ENCODE measurements at places on chromosomes 3 and 15.
A peak's percentile ranks its signal among the peaks of the same experiment; 100 is the strongest.

DNA sequence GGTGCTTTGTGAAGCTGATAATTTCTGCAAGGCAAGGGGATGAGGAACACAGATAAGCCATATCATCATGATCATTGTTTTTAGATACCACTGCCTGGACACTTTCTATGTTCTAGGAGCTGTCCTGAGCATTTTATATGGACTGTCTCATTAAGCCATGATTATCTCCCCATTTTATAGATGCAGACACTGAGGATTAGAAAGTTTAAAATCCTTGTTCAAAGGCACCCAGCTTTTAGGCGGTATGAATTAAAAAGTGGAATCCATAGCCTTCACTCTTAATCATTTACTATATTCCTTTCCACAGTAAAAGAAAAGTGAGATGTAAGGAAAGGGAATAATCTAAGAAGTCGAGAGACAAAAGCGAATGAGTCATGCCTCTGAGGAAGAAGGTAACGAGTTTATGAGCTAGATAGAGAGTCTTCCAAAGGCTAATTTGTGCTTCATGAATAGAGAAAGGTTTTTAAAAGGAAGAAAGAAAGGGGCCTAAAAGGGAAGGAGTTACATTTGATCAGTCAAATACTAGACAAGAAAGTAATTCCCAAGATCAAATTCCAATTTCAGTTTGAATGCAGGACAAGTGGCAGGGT lies 856.0 kb downstream of the FHIT start:
- DNase-seq, result no peak

GRCh38 chr15:31102039-31102321 lies 455 bp upstream of the TRPM1 start:
- no peak for DNase-seq

GRCh38 chr15:50098545-50098944 lies 20.5 kb downstream of the ATP8B4 start:
- no peak for DNase-seq

- DNase-seq, result no peak
These were observed 86.7 kb upstream of the LIMD1 start for GRCh38 chr3:45507820-45508317.

GRCh38 chr3:112568642-112569041 lies 6.8 kb downstream of the SLC35A5 start:
- no peak for DNase-seq

DNA sequence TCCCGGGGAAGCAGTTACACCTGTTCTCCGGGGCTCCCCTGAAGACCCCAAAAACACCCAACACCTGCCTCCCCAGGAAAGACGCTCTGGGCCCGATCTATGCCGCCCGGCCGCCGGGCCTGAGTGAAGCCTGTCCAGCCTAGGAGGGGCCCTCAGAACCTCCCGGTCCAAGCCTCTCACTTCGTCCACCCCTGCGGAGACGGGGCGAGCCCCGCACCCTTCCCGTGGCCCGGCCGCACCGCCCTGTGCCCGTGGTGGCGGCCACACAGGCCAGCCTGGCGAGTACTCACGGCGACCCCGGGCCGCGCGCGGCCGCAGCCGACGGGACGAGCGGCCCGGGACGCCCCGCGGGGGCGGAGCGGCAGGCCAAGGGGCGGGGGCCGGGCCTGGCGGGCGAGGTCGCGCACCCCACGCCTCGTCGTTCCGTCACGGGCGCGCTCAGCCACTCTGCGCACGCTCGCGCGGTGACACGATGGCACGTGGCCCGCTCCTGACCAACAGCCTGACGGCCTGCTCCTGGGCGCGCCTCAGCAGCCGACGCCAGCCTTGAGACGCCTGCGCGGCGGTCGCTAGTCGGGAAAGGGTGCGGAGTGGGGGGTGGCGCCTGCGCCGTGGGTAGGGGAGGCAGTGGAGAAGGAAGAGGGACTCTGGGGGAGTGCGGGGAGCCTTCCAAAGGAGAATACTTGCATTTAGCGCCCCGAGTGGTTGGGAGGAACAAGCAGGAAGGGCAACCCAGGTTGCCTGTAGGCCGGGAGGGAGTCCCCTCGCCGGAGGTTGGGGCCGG lies at the start of gene PARP6:
Gene PARP6, minus strand, starts transcription at position 342 of the 784 bp plus-strand sequence. CDS start 5,077 bp downstream, outside the sequence.
- DNase-seq, result peak; percentile 99

DNA sequence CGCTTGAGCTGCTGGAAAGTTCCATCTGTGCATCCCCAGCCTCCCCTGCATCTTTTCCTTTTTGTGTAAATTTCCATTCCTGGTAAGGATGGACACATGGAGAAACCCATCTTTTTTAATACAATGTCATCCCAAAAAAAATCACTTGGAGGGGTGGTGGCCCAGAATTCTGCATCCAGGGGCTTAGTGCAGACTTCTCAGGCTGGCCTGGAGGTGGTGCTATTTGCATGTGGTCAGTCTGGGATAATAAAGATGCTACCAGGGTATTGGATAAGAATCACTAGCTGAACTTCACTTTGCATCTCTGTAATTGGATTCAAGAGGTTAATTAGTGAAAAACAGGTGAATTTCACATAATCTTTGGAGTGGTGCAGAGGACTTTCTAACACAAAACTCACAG lies 1.8 kb upstream of the ZSCAN2 start:
- peak; percentile 44 for DNase-seq

DNA sequence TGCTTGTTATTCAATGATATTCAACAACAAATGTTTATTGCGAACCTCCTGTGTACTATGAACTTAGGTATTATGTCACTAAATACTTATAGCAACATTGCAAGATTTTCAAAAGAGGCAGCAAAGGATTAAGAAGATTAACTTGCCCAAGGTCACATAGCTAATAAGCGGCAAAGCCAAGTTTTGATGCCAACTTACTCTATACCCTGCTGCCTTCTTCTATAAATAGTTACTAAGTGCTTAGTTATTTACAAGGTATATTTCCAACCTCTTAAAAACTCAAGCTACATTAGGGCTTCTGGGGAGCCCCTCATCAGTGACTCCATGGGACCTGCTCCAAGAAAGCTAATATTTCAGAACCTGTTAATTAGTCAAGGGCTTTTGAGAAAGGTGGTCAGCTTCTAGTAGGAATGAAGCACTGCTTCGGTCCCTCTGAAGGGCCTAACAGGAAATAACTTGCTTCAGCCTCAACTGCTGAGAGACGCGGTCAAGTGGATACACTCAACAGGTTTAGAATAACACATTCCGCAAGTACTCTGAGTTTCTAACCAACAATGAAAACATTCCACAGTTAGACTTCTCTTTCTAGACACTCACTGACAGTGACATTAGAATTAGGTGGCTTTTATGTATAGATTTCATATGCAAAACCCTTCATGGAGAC lies 125.5 kb downstream of the DGKG start:
- no peak for DNase-seq

- no peak for DNase-seq
These were observed at the start of gene ATP8B4 for GRCh38 chr15:50119063-50120040. Gene ATP8B4 (minus strand): TSS chr15:50119233. CDS start chr15:50106966, 12,267 bp downstream.

- DNase-seq, result no peak
These were observed 76.2 kb downstream of the NFKBIZ start for GRCh38 chr3:101925564-101925963.

GRCh38 chr15:55088207-55088606 lies 108.5 kb downstream of the RSL24D1 start:
- DNase-seq, result no peak

DNA sequence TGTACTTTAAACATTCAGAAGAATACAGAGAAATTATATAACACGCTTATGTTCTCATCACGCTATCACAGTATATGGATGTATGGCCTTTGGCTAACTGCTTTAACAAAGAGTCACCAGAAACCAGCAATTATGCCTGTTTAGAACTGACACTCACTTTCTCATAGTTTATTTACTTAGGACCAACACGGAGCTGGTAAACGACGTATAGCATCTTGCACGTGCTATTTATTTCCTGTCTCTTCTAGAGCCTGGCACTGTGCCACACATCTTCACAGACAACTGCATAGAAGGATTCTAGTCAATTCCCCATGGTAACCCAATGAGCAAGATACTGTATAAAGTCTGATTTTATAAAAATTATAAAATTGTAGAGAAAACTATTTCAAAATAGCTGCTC lies 43.6 kb downstream of the TBC1D2B start:
- DNase-seq, result no peak

- peak; percentile 78 for DNase-seq
These were observed 63.8 kb downstream of the ATP1B3 start for GRCh38 chr3:141940194-141940776.

- DNase-seq, result no peak
These were observed 833 bp downstream of the MAN2A2 start for GRCh38 chr15:90903733-90904536.

- no peak for DNase-seq
These were observed 184.1 kb upstream of the RASGRP1 start for GRCh38 chr15:38748710-38749109.

GRCh38 chr3:16089521-16089920 lies 85.0 kb upstream of the GALNT15 start:
- DNase-seq, result no peak

DNA sequence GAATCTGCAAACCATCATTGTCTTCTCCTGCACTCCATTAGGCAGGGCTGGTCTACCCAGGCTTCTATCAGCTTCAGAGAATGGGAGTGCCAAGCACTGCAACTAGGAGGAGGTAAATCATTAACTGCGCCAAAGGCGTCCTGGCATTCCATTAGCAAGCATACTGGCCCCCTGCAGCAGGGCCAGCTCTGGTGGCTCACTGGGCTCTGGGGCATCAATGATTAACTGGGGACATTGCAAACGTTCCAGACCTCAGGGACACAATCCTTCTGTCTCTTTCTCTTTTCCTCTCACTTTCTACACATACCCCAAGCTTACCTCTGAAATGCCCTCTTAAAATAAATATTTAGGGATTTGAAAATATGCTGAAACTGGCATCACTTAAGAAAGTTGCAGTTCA lies 129.0 kb downstream of the MYLK start:
- no peak for DNase-seq

- DNase-seq, result no peak
These were observed 184.9 kb upstream of the LPP start for GRCh38 chr3:187968883-187969580.

DNA sequence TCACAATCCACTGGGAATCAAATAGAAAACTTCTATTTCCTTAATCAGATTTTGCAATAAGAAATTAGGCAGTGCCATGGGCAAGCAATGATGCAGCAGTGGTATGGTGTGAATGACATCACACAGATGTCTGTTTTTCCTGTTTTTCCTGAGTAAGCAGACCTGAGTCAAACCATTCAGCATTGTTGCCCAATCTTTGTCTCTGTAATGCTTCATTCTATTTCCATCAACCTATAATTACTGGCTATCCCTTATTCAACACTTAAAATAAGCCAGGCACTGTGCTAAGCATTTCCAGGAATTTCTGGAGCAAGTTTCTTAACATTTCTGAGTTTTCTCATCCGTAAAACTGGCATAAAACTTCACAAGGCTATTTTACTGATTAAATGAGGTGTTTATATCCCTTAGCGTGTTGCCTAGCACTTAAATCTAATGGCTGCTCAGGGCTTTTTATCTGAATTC lies 11.3 kb upstream of the OXSR1 start:
- no peak for DNase-seq

DNA sequence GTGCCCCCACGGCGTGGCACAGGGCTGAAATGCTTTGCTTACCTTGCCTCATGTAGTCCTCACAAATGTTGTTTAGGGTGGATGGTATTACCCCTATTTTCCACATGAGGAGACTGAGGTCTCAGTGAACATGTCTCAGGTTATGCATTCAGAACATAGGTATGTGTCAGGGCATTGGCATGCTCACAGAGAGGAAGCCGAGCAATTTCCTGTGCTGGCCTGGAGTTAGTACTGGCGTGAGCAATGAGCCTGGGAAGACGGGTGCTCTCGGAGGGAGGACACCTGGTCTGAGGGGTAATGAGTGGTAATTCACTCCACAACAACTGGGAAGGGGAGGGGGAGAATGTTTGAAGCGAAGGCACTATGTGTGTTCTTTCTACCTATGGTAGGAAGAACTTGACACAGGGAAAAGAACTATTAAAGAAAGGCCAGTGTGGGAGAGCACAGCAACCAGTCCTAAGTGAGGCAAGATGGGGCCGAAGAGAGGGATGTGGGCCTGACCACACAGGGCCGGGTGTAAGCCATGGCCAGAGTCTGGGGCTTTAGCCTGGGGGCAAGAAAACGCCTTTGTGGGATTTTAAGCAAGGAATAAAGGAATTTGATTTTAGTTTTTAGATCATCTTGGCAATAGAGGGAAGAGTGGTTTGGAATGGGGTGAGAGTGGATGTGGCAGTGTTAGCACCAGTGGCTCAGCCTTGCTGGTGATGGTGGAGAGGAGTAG lies 4.9 kb upstream of the FAM131A start:
- no peak for DNase-seq

- DNase-seq, result no peak
These were observed 198.9 kb upstream of the TOPAZ1 start for GRCh38 chr3:44042772-44043171.

DNA sequence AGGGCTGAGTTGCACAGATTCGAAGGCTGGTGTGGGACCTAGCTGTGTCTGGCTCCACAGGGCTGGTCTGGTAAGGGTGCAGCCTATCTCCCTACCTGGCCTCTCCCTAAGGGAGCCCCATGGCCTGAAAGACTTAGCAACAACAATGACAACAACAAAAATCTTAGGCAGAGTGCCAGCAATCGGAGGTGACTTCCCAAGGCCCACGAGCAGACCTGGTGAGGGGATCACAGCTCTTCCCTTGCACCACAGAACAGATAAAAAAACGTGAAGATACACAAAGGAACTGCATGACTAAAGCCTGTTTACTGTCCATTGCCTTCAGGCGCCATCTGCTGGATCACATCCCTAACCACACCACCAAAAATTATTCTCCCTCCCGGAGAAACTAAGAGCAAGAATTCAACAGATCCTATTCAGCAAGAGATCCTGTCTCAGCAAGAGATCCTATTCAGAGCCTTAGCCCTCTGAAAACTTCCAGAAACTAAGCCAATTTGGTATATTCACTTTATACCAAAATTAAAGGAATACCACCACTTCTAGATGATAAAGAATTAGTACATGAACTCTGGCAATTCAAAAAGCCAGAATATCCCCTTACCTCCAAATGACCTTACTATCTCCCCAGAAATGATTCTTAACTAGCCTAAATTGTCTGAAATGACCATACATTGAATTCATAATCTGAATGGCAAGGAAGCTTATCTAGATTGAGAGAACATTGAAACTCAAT lies 24.1 kb upstream of the OR5K4 start:
- peak; percentile 37 for DNase-seq

GRCh38 chr15:51818150-51818549 lies 11.3 kb upstream of the TMOD3 start:
- no peak for DNase-seq

- no peak for DNase-seq
These were observed 17.0 kb downstream of the ACAP2 start for GRCh38 chr3:195425849-195426248.

GRCh38 chr15:31338879-31339557 lies 12.4 kb downstream of the KLF13 start:
- peak; percentile 70 for DNase-seq
